ENCODE measurements at places on chromosomes 4 and X.

GRCh38 chrX:13449441-13449840 is 120.0 kb upstream of the EGFL6 start:
- no peak for DNase-seq

DNA sequence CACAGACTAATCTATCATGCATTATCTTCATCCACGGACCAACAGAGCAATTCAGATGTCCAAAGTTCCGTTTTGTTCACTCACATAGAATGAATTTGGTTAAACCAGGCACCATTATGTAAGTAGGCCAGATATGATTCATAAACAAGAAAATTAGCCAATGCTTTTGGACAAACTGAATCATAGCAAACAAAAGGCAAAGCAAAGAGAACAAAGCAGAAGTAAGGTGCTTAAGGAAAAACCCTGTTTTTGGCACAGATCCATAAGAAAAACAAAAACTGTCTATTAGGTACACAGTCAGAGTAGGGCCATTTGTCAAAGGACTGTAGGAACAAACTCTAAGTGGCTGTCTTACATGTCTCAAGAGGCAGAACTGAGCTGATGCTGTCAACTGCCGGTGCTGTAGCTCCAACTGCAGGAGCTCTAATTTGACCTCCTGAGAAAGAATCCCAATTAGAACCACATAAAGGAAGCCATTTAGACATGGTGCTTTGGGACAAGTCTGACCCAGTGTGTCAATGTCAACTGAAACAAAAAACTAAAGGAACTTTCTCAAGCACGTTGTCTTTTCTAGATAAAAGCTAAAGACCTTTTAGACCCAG is 146.7 kb downstream of the COL25A1 start:
- DNase-seq: no peak

DNA sequence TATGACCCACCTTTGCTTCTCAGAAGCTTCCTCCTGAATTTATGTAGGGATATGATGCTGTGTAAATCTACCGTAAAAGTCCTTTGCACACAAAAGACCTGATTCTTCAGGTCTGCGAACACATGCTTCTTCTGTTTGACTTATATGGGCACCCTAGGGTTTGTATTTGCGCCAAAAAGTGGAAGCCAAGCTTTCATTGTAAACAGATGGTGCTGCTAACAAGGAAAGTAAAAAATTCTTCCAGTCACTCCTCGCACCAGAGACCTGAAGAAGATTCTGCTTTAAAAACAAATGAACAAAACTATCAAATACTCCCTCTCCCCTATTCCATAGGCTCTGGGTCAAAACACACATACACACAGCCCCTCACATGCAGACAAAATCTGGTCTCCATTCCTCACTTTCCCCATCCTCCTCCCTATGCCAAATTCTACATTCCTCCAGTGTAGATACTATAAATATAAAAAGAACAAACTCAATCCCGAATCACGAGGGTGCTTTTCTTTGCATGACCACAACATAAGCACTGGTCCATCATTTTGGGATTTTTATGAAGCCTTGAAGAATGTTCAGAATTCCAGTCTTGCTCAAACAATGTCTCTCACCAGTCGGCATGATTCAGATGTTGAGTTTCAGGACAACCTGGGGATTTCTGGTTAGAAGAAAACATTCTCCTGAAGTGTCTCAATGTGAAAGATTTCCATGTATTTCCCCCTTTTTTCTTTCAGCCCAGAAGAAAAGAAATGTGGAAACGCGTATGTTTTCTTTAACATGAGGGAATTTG is 125.1 kb downstream of the PALLD start:
- no peak for DNase-seq

- no peak for DNase-seq
Observed at GRCh38 chr4:156959298-156959702, 12.3 kb downstream of the PDGFC start.

GRCh38 chr4:88276952-88277710 is 7.2 kb downstream of the PPM1K start:
- DNase-seq: no peak

- DNase-seq: no peak
Observed at GRCh38 chrX:13099121-13099520, 54.7 kb upstream of the FAM9C start.

DNA sequence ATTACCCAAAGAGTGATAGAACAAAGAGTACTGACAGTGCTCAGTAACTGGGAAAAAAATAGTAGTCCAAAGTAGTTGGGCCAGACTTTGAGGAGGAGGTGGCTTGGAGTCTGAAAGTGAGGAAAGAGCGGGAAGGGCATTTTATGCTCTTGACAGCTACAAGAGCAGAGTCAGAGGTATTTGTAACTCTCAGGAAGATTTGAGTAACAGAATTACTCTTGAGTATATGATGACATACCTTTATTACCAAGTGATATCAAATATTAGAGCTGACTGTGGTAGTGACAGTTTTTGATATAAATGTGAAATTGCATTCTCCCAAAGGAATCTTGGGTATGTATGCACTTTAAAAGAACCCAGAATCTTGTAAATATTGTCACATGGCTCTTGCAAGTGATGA is 2.2 kb downstream of the SLAIN2 start:
- no peak for DNase-seq

DNA sequence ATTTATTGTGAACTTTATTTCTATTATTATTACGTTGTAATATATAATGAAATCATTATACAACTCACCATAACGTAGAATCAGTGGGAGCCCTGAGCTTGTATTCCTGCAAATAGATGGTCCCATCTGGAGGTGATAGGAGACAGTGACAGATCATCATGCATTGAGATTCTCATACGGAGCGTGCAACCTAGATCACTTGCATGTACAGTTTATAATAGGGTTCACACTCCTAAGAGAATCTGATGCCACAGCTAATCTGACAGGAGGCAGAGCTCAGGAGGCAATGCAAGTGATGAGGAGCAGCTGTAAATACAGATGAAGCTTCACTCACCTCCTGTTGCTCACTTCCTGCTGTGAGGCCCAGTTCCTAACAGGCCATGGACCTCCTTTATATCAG is 2170.2 kb downstream of the PCDH7 start:
- DNase-seq: no peak

DNA sequence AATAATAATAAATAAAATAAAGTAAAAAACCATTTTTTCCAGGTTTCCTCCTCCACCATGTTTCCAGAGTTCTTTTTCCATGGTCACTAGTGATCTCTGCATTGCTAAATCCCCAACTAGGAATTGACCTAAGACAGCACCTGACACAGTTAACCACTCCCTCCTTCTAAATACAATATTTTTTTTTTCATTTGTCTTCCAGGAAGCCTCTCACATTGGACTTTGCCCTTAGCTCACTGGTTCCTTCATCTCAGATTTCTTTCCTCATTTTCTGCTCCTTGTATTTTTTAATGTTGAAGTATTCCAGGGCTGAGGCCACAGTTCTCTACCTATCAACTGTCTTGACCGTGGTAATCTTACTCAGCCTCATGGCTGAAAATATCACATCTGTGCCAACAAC is 187.3 kb upstream of the FAM241A start:
- no peak for DNase-seq

- DNase-seq: no peak
Observed at GRCh38 chr4:167622481-167623240, 388.4 kb upstream of the SPOCK3 start.

GRCh38 chrX:149910178-149910695 is 19.1 kb upstream of the HSFX4 start:
- no peak for DNase-seq

DNA sequence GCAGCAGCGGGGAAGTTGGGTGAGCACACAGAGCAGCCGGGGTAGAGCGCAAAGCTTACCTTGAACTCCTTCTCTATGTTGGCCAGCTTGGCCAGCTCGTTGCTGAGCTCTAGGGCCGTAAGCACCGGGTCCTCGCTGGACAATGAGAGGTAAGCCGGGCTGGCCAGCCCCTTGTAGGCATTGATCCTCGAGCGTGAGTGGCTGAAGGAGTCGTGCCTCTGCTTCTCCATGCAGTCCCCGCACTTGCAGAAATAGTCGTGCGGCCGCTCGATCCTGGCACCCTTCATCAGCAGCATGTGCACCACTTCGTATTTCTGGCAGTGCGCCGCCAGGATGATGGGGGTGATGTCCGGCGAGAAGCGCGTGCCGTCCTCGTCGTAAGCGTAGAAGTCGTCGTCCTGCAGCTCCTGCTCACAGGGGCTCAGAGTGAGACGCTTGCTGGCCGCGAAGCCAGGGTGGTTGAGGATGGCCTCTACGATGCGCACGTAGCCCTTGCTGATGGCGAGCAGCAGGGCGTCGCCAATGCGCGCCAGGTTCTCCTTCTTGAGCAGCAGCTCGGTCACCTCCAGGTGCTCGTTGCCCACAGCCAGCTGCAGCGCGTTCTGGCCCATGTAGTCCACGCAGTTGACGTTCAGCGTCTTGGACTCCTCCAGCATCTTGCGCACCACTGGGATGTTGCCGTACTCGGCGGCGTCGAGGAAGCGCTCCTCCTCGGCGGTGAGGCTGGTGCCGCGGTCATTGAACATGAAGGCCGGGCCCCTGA is 19.5 kb downstream of the TRPC3 start:
- DNase-seq: no peak

DNA sequence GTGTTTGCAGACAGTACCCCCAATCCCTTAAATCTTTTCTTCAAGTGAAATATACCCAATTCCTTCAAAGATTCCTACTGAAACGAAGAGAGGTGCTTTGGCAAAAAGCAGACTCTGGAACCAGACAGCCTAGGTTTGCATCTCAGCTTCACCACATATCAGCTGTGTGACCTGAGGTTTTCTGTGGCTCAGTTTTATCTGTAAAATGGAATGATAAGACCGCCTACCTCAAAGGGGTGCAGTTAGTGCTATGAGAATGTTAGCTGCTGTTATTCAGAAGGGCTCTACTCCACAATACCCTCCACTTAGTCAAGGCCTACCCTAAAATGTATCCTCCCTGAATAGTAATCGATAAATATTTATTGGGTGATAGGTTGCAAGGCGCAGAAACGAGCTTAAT is 664 bp downstream of the PIR start:
- no peak for DNase-seq

DNA sequence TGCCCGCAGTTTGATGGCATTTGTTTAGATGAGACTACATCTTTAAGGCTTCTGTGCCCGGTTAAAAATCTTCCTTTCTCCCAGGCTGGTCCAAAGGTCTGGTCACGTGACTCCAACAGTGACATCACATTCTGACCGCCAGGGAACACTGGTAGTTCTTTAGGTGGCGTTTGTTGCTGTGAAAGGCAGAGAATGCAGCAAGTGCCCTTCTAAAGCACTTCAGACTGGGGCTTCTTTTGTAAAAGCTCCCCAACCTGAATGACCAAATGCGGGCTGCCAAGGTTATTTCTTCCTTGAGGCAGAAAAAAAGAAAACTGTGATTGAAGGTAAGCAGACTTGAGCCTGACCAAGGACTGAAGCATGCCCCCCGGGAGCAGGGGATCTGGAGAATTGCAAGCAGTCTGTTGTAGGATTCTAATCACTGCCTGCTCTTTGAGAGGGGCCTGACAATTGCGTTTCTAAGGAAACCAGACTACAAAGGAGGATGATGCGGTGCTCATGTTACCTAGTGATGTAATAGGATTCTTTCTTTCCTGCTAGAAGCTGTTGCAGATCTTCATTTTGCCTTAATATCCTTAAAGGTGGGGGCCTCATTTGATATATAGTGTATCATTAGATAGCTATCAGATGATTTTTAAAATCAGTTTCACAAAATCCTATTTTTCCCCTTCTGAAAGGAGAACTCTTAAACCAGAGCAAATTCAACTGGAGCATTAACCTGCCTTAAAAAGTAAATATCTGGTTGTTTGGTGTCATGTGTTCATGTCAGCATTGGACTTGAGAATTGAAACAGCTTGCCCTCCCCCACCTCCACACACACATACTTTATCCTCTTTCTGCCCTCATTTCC is 133.1 kb downstream of the AKAP4 start:
- DNase-seq: no peak

GRCh38 chr4:40197879-40198689 is 1.3 kb downstream of the RHOH start:
- DNase-seq: no peak

- DNase-seq: no peak
Observed at GRCh38 chrX:132373610-132374009, 115.2 kb downstream of the MBNL3 start.

- DNase-seq: no peak
Observed at GRCh38 chr4:9384126-9384525, 21.2 kb downstream of the USP17L30 start.

- no peak for DNase-seq
Observed at GRCh38 chr4:127920521-127920920, 39.8 kb downstream of the PLK4 start.

- no peak for DNase-seq
Observed at GRCh38 chrX:129739578-129739977, 799 bp downstream of the XPNPEP2 start.

GRCh38 chr4:147693218-147693617 is 9.3 kb upstream of the PRMT9 start:
- no peak for DNase-seq

GRCh38 chrX:79288733-79289132 is 78.4 kb downstream of the ITM2A start:
- no peak for DNase-seq

DNA sequence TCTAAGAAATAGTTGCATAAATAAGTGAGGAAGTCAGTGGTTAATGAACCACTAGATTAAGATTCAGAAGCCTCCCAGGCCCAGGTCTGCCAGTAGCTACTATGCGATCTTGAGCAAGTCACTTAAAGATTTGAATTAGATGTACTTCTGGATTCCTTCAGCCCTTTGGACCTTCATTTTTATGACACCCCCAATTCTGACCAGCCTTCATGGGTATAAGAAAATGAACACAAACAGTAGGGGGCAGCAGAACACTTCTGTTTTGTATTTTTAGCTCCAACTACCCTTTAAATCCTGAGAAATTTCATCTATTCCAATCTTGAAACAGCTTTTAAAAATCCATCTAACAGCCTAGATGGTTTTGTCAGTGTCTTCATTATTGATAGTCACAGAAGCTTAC is 19.0 kb downstream of the TMEM47 start:
- no peak for DNase-seq

DNA sequence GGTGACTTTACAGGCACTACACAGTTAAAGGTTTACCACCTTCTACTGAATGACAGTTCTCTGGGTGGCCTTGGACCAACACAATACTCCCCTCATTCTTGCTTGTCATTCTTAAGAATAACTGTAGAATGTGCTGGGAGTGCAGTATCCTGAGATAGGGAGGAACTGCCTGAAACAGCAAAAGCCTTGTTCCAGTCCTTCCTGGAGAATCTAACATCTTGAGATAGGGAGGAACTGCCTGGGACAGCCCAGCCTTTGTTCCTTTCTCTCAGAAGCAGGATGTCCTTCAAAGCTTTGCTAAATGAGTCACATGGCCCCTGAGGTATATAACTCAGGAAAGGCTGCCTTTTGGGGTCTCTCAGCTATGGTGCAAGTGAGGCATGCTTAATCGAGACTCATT is 145.7 kb upstream of the MBNL3 start:
- no peak for DNase-seq

Data from stimulated activated CD8-positive, alpha-beta memory T cell treated with anti-CD3 and anti-CD28 coated beads, Interleukin-2, amount 100 ng/mL, for 1 hour (primary cell).